ENCODE measurements at places on chromosomes 12 and 14.

- no peak for DNase-seq
Measured at GRCh38 chr12:85784096-85784720, 52.0 kb downstream of the RASSF9 start.

GRCh38 chr14:50394713-50395112, 2.0 kb downstream of the CDKL1 start:
- DNase-seq = no peak

- peak; percentile 28 for DNase-seq
Measured at GRCh38 chr14:37874429-37875109, 279.1 kb downstream of the TTC6 start.

DNA sequence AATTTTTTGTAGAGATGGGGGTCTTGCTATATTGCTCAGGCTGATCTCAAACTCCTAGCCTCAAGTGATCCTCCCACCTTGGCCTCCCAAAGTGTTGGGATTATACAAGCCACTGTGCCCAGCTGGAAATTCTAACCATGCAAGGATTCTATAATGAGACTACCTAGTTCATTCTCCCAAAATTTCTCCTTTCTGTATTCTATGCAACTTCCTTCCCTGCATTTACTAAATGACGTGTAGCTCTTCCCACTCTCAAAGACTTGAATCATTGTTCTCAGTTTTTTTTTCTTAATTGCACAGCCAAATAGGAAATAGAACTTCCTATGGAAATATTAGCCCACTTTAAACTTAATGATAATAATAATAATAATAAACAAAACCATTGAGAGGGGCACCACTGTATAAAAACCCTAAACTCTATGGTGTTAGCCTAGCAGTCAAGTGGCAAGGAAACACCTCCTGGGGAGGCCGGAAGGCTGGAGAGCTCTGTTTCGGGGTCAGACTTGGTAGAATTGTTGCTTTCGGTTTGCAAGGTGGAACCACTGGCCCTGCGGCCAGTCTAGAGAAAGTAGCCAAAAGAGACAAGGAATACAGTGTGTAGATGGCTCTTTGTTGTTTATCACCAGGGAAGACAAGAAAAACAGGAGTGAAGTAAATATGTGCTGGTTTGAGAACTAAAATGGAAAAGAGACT, 40.0 kb upstream of the TESC start:
- no peak for DNase-seq

DNA sequence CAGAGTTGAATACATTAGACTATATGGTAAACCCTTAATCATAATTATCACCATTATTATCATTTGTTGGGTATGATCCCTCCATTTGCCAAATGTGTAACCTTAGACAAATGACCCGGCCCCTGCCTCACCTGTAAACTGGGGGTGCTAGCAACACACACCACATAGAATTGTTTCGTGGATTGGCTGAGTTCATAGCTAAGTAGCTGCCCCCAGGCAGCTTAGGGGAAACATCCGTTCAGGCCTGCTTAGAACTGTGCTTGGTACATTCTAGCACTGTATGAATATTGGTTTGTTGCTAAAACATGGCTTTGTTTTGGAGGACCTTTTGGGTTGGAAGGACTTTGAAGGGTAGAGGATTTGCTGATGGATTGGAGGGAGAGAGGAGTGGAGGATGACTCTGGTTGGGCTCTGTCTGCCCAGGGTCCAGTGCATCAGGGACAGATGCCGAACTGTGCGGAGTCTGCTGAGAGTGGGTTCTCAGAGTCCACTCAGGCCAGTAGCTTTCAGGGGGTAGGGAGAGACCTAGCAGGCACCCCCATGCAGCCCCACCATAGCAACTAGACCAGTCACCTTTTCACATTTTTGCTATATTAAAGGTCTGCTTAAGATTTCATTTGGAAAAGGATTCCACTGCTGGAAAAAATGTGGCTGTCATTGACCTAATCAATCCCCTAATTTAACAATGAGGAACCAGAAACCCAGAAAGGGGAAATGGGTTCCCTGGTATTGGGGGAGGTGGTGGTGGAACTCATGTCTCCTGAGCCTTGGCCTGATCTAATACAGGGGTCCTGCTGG, 2.2 kb downstream of the RIN3 start:
- no peak for DNase-seq

GRCh38 chr14:95703805-95704204, 10.1 kb downstream of the TCL1A start:
- DNase-seq = no peak

GRCh38 chr12:8914716-8915526, 612 bp downstream of the PHC1 start:
- peak; percentile 5 for DNase-seq

DNA sequence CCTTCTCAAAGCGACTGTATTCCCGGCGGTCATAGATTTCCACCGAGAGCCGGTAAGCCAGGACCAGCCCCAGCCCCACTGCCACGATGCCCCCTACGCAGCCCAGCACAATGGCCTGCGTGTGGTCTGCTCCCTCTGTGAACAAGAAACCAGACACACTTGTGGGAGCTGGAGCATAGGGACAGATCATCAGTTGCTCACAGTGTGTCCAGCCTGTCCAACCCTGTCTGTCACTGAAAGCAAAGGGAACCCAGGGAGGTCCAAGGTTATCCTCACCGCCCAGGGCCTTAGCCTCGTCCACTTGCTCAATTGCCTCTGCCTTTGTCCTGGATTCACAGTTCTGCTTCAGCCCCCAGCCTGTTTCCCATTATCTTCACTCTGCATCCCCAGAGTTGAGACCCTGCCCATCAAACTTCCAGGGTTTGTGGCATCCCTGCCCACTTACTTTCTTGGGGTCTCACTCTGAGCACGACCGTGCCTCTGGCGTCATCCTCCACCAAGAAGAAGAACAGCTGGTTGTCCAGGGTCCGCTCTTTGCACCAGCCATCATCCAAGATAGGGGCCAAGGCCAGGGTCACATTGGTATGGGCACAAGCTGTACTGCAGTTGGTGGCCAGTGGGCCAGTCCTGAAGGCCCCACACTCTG, 11.3 kb upstream of the CSAD start:
- no peak for DNase-seq

DNA sequence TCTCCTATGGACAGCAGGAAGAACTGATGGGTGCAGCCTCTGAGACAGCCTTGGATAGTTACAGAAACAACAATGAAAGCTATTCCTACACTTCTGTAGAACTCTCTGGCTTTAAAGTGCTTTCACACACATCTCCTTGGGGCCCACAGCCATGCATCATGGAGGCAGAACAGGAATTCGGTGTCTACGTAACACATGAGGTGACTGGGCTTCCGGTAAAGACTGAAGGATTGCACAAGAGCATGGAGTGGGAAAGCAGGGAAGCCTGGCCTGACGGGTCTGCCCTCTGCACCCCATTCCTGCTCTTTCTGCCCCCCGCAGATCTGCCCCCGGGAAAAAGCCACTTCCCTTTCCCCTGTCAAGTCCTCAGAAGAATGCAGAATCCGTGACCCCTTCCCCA, 82.6 kb downstream of the VWF start:
- DNase-seq = no peak

DNA sequence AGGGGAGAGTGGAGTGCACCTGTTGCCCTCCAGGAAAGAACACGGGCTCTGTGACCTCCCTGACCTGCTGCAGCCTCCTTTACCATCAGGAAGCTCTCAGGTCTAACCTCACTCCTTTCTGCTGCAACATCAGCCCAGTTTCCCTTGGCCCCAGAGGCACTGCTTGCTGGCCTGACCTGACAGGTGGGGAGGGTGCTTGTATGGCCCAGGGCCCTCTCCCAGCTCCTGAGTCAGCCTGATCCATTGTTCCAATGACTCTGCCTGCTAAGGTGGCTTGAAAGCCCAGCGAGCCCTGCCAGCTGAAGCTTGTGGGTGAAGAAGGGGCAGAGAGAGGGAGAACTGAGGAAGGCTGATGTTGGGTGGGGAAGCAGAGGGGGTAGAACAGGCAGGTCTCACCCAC, 13.2 kb upstream of the KRT78 start:
- no peak for DNase-seq

DNA sequence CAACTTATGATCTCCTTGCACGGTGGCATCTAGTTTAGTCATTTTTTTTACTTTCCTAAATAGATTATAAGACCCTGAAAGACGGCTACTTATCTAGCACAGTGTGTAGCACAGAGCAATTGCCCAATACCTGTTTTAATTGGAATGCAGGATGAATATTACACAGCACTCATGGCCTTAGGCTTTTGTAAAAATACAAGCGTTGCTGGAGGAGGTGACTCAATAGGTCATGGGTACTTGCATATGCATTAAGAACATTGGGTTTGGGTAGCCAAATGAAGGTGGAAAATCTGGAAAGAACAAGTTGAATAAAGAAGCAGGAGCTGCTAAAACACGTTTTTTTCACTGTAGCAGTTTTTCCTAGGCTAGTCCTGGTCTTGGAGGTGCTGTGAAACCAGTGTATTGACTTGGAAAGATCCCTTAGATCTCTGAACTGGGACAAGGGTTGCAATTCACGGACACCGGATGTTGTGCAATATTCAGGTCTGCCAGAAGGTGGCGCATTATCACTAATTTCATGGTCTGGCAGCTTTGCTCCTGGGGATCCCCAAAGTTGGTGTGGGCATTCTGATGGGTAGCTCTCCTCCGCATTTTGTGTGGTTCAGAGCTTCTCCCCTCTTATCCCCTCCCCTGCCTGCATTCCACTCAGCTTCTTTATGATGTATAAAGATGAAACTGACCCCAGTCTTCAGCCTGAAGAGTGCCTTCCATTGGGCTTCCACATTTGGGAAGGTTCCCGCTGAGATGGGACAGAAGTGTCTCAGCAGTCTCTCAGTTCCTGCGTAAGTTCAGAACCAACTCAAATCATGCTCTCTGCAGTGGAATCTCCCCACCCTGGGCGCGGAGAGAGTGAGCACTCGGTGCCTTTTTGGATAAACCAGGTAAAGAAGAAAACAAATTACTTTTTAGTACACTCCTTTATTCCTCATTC, 278.3 kb downstream of the NRXN3 start:
- DNase-seq = peak; percentile 0

GRCh38 chr14:75875958-75876357, 105.8 kb downstream of the TGFB3 start:
- DNase-seq = no peak

DNA sequence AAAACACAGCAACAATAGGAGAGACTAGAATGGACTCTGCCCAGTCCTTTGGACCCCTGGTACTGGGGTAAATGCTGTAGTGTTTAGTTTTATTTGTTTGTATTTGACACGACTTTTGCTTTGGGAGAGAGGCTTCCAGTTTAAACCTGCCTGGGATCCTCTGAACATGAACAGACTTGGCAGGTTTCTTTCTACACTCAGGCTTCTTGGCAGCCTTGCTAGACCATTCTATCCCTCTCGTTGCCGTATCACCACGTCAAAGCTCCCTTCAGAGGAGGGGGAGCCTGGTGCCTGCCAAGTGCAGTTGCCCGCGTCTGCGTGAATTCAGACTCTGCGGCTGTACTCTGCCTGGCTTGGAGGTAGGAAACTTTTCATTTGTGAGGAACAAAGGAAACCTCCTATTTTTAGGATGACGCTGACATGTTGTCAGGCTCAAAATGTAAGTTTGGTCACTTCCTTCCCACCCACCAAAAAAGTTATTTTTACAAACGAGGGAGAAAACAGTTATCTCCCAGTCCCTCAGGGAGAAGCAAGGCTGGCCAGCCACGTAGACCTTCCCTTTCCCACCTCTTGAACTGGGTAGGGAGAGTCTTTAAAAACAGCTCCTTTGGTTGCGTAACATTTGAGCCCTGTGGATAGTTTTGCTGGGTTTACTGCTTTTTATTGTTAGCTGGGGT, 25.9 kb downstream of the CD9 start:
- no peak for DNase-seq

- DNase-seq = no peak
Measured at GRCh38 chr14:36757734-36758601, 96.3 kb downstream of the PAX9 start.

- no peak for DNase-seq
Measured at GRCh38 chr12:11749943-11750690, 100.6 kb downstream of the ETV6 start.

DNA sequence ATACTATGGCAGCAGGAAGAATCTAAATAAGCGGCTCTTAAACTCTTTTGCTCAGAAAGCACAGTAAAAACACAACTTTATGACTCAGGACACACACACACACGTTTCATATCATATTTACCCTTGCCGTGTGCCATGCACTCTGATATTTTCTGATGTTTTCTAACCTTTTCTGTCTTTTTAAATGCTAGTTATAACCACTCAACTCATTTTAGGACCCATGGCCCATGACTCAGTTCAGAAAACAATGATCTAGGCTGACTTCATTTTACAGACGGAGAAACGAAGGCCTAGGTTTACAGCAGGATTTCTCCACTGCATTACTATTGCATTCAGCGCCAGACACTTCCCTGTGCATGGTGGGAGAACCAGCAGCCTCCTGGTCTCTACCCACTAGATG, 9.1 kb downstream of the VWF start:
- DNase-seq = no peak

DNA sequence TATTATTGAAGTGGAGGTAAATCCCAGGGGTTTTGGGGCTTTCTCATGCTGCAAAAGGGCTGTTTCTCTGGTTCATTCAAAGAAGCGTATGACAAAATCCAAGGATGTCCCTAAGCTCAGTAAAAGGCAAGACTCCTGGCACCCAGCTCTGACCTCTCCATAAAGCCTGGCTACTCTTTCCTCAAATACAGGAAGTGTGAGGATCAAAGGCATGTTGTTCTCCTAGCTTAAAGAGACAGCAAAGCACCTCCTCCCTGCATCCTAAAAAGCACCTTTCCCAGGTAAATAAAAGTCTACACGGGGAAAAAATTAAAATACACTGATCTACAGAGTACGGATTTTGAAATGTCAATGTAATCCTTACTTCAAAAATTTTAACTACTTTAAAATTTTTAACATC, 118.6 kb downstream of the LMNTD1 start:
- DNase-seq = no peak

- DNase-seq = no peak
Measured at GRCh38 chr12:8813572-8814357, 8.7 kb upstream of the A2ML1 start.

GRCh38 chr12:14454098-14454907, 88.8 kb downstream of the ATF7IP start:
- DNase-seq = peak; percentile 9

DNA sequence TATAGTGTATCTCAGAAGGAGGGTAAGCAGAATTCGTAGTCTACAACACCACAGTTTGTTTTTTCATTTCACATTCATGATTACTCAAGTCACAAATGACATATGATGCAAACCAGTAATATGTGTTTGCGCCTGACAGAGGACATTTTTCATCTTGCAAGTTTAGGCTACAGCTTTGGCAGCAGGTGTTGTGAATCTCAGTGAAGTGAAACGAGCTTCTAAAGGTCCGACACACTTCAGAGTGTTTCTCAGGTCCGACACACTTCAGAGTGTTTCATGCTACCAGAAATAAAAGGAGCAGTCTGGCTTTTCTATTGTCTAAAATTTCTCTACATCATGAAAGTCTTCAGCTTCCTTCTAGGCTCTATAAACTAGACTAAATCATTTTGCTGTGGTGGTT, 22.7 kb downstream of the CLEC14A start:
- no peak for DNase-seq

DNA sequence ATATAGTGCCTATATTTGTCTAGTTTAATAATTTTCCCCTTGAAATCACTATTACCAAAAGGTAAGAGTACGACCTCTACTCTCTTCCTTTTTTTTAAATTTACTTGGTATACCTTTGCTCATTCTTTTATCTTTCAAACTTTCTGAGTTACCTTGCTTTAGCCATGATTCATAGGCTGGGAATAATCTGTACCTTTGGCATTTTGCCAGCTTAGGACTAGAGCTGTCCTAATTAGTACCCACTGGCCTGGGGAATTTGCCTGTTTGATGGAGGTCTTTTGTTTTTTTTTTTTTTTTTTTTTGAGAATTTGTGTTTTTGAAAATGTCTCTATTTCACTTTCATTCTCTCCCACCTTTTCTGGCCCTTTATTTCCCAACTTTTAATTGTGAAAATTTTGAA, 8.7 kb upstream of the SLC4A8 start:
- no peak for DNase-seq

- no peak for DNase-seq
Measured at GRCh38 chr12:95085612-95086011, 12.2 kb upstream of the NR2C1 start.

Measured in fibroblast of skin of left quadriceps (primary cell).